Head of caudate nucleus (tissue), 42 donors: ENCODE measurements at places on chromosomes 4 and X.

DNA sequence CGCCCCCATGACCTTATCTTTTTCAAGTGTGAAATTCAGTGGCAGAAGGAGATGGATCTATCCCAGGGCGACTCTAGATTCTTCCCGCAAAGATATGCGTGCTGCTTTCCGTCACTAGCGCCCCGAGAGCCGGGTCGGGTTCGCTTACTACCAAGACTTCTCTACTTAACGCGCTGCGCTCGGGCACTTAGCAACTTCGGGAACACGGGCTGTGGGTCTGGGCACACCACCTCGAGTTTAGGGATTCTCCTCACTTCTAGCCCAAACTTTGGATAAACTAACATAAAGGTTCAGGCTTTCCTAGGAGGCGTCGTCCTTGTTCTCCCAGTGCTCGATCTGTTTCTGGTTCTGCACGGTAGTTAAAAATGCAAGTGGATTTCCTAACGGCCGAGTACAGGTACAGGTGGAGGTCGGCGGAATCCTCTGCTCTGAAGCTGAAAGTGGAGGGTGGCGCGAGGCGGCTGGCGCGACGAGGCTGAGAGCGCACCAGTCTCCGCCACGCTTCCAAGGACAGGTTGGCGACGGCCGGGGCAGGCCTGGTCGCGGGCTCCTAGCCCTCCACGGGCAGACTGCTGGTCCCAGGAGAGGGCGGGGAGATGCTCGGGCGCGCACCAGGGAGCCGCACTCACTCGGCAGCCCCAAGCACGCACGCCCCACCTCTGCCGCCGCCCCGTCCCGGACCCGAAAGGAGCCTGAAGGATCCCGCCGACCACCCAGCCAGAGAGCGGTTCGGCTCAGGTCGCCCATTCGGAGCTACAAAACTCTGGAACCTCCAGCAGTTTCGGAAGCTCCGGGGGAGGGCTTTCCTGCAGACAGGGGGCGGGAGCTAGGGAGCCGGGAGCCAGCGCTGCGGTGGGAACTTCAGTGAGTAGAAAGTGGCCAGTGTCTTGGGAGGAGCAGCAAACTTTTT, 100.8 kb upstream of the TENM3 start:
- DNase-seq, result no peak

DNA sequence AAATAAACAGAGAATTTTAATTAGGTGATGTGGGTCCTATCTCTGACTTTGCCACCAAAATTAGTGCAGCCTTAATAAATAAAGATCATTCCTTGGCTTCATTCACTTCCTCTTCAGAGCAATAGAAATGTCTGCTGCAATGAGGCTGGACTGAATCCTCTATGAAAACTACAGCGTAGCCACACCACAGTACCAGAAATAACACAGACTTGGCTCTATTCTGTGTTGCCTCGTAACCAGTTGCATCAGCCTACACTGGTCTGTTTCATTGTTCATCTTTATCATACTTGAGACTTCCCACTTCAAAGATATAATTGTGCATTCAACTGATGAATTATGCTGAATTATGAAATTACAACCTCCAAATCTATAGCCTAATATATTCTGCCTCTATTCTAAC, 15.8 kb downstream of the GLRA3 start:
- DNase-seq, result no peak

- DNase-seq, result no peak
Measured at GRCh38 chr4:81042578-81043365, 12.3 kb downstream of the BMP3 start.

DNA sequence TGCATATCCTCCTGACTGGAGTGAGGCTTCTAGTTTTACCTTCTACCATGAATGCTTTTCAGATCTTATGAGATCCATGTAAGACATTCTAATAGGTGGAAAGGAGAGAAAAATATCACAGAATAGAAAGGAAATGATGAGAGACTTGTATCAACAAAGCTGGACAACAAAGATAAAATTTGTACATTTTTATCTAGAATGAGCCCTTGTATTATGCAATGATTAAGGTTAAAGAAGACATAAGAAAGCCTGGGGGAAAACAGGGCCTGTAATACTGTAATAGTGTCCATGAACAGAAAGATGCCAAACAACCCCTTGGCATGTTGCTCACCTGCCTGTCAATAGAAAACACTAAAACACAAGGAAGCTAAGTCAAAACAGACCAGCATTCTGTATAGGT, 44.2 kb upstream of the SCRG1 start:
- no peak for DNase-seq

DNA sequence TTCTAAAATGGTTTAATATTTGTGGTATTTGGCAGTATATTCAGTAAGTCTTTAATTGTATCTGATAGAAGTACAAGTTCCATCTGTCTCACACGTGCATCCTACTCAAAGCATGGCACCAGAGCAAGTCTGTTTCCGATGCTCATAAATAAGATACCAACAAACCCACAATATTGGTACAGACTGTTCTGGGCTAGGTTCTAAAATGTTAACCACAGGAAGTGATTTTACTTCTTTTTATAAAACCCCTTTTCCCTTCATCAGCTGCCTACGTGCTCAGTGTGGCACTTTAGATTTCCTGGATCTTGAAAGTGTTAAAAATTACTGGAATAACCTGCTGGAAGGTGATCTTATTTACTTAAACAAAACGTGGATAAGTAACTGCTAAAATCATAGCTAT, 165.1 kb downstream of the CFAP299 start:
- DNase-seq, result no peak

- no peak for DNase-seq
Measured at GRCh38 chr4:96630839-96631238, 790.9 kb downstream of the PDHA2 start.

DNA sequence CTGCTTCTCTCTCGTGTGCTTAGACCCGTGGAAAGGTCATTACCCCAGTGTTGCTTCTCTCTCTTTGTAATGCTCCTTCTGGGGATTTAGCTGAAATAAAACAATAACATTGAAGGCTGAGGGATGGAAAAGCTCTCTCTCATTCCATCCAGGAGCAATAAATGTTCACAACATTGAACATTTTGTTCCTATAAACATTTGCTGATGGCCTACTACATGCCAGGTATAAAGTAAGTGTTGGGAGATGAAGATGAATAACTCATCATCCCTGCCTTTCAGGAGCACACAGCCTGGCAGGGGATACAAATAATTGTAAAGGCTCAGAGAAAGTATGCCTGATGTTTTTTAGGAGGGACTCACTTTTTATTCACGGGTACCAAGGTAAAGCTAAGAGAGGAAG, 158.1 kb downstream of the KDR start:
- DNase-seq, result no peak

DNA sequence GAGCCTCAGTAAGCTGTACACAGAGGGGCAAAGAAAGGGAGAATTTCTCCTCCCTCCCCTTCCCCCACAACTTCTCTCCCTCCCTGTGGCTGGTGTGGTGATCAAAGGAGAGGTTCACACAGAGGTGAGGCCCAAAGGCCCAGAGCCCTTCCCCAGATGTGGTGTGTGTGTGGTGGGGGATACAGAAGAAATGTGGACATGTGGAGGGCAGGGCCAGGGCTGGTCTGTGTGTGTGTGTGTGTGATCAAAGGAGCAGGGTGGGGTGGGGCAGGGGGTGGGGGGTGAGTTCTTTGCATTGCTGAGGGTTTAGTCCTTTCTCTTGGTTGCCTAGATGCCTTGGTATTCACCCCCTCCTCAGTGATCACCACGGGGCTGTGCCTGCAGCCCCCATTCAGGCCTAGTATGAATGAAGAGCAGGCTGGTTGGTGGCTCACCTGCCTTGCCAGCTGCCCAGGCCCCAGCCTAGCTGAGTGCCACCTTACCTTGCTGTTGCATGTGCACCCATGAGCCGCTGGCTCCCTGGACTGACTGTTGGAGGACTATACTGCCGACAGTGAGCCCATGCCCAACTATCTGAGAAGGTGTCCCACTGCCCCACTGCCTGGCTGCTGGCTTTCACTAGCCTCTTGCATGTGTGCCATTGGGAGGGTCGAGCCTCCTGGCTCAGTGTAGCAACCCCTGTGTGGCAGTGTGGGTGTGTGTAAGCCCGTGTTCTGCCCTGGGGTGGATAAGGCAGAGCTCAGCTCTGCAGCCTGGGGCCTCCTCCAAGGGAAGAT, 101.9 kb downstream of the EFNB1 start:
- no peak for DNase-seq

DNA sequence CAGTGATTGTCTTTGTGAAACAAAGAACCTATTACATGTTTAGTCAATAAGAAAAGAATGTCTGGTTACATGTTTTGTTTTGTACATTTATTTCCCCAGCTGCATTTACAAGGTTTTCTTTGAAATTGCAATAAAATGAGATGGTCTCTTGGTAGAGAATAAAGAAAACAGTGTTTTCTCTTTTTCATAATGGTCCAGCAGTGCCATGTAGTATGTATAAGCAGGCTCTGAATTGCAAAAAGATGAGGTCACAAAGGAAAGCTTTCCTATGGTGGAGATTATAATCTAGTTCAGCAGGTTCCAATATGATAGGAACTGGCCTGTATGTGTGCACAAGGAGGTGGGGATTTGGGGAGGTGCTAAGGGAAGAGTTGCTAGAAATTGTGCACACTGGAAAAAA, 1417.3 kb downstream of the STIM2 start:
- DNase-seq, result no peak

- no peak for DNase-seq
Measured at GRCh38 chr4:38037612-38038011, 77.4 kb downstream of the PTTG2 start.
